Kidney (tissue), 22 donors: ENCODE measurements at places on chromosomes 5 and 9. TPM values are rescaled to one million over a fixed set of nuclear protein-coding genes. Genes with fewer than 3 reads are reported as not detected.

- DNase-seq = no peak
Observed at GRCh38 chr9:108776920-108777639, 78.7 kb downstream of the ACTL7B start.

DNA sequence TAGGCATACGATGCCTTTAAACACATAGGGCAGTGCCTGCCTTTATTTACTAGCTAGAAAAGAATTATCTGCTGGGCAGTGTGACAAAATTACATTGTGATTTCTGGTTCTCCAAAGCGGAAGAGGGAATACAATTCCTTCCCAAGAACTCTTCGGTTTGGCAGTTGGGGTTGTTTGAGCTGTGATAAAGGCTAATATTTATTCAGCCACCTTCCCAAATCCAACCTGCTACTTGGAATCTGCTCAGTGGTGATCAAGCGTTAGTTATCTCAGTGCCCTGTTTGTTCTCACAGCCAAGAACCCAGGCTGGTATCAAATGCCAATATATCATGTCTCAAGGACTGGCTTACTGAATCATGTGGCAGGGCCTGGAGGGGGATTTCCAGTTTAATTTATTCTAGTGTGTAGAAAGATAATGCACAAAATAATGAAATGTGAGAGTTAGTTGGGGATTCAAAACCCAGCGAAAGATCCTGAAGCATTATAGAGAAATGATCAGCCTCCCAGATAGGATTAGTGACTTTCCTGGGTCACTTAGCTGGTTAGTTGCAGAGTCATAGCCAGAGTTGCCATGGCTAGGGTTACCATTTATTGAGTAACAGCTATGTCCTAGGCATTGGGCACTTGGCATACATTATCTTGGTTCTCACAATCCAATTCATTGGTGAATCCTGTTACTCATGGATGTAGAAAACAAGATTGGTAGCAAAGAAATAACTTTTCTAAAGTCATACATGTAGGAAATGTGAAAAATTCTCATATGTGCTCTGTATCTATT, 457.0 kb upstream of the KLF4 start:
- no peak for DNase-seq

The MEF2C gene
- polyA plus RNA-seq = 5.3 TPM

The HK3 gene
- 2.0 TPM for polyA plus RNA-seq

DNA sequence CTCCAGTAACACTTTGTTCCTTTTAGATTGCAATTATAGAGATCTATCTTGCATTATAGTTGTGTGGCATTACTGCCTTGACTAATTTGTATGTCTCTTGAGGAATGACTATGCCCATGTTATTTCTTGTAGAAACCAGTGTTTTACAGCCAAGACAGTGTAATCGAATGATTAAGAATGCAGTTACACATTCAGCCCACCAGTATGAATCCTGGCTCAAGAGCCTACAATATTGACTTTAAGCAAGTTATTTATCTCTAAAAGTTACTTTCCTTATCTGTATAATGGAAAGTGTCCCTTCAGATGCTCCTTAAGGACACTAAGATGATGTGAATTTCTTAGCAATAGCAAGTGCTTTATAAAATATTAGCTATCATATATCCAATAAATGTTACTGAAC, 9.7 kb upstream of the SNX24 start:
- DNase-seq = no peak

GRCh38 chr9:87643107-87643650, 82.7 kb upstream of the CTSL start:
- DNase-seq = no peak

DNA sequence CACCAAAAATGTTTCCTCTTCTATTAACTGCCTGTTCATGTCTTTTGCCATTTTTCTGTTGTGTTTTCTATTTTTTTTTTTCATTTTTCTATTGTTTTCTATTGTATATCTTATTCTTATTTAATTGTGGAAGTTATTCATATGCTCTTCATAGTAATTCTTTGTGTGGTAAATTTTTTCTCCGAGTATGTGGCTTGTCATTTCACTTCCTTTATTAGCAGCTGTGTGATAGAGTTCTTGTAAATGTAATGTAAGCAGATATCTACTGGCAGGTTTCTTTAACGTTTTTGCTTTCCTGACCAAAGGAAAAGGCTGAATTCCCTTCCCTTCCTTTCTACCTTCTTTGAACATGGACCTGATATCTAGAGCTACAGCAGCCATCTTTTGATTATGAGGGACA, 5.8 kb upstream of the PLPP1 start:
- DNase-seq = no peak

GRCh38 chr5:127602896-127603844, 45.7 kb upstream of the CTXN3 start:
- no peak for DNase-seq

GRCh38 chr9:109538346-109538745, 40.2 kb upstream of the PTPN3 start:
- DNase-seq = no peak

The PGM5 gene
- polyA plus RNA-seq = 16.3 TPM

The C5orf34 gene
- polyA plus RNA-seq = 0.71 TPM

The MAP3K1 gene
- polyA plus RNA-seq = 8.1 TPM

DNA sequence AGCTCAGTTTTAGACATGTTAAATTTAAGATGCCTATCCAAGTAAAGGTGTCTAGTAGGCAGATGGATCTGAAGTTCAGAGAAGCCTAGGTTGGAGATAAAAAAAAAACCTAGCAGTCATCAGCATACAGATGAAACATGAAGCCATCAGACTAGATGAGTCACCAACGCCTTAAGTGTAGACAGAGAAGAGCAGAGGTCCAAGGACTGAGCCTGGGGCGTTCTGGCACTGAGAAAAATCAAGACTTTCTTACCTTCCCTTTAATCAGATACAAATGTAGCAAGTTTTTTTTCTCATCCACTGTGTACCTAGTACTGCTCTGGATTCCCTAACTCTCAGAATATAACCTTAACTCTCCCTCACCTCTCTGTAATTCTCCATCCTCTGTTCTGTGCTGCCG, 97.3 kb downstream of the SIL1 start:
- no peak for DNase-seq

The SPINK13 gene
- 0.43 TPM for polyA plus RNA-seq

The CKS2 gene
- polyA plus RNA-seq = 72.8 TPM

The TAF1L gene
- polyA plus RNA-seq = not detected

GRCh38 chr5:32420506-32420905, 24.0 kb downstream of the ZFR start:
- no peak for DNase-seq

DNA sequence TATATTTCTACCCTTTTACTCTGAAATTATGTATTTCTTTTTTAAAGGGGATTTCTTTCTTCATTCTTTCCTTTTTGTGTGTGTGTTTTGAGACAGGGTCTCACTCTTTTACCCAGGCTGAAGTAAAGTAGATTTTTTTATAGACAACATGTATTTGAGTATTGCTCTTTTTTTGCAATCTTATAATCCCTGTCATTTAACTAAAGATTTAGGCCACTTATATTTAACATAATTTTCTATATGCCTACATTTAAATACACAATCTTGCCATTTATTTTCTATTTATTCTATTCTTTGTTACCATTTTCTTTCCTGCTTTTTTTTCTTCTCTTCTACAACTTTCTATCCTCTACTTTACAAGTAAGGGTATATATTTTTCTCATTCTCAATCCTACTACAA, 416.0 kb upstream of the IRX2 start:
- DNase-seq = no peak

The GPRIN1 gene
- polyA plus RNA-seq = 0.45 TPM

GRCh38 chr9:115989831-115990230, 163.8 kb upstream of the PAPPA start:
- DNase-seq = no peak

The ADGRD2 gene
- polyA plus RNA-seq = not detected

DNA sequence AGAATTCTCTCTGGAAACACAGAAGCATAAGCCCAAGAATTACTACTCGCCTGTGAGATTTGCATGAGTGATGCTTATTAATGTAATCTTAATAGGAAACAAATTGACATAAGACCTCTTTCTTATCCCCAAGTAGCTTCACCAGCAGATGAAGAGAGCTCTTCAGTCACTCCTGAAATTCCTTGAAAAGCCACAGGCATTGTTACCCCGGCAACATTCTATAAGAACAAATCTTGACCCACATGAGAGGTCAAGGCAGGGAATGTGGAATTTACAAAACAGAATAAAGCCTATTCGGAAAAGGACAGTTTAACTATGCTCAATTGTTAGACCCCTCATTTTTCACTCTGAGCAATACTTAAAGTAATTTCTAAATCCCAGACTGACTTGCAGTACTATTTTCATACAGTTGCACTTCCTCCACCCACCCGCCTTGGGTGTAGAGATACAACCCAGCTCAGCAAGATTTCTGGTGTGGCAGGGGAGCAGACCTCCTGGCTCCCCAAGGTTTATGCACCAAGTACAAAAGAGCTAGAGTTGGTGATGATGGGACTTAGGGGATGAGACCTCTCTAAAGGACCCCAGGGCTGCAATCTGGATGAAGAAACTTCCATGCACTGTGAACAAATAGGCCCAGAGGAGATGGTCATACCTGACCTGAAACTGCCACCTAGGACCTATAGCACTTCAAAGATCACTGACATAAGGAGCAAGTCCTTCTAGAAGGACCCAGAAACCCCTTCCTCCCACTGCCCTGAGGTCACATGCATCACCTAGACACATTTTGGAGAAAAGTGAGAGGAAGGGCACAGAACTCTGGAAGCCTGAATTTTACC, 242.1 kb downstream of the ZNF608 start:
- DNase-seq = no peak

- no peak for DNase-seq
Observed at GRCh38 chr9:130437011-130437789, 7.6 kb upstream of the ASS1 start.

The SOHLH1 gene
- not detected for polyA plus RNA-seq

GRCh38 chr5:159855476-159856191, 60.6 kb upstream of the ADRA1B start:
- no peak for DNase-seq

GRCh38 chr5:79001471-79001870, 16.4 kb upstream of the ARSB start:
- DNase-seq = no peak

- DNase-seq = no peak
Observed at GRCh38 chr9:120892748-120893610, 16.0 kb upstream of the PHF19 start.

- no peak for DNase-seq
Observed at GRCh38 chr9:83419961-83420360, 118.2 kb downstream of the FRMD3 start.

GRCh38 chr5:109479260-109479860, 69.6 kb upstream of the PJA2 start:
- no peak for DNase-seq

- DNase-seq = no peak
Observed at GRCh38 chr5:161096581-161096980, 244.6 kb upstream of the ATP10B start.

GRCh38 chr5:156640691-156641241, 209.3 kb upstream of the PPP1R2B start:
- peak; percentile 34 for DNase-seq

DNA sequence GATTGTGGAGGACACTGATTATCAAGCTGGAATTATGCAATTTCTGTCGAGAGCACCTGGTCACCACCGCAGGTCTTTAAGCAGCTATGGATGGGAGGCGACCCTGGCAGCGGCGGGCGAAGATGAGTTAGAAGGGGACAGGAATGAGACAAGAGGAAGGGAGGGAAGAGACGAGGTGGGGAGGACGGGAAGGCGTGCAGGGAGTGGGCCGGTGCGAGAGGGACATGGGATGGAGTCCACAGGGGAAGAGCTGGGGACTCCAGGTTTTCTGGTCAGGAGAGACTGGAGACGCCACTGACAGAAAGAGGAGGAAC, 192.3 kb downstream of the MELK start:
- DNase-seq = no peak

The P4HA2 gene
- polyA plus RNA-seq = 54.1 TPM
